Activated CD4-positive, alpha-beta T cell treated with anti-CD3 and anti-CD28 coated beads, Interleukin-2, amount 50 U/mL, for 16 hours (primary cell): ENCODE measurements at places on chromosomes 16 and 17.

DNA sequence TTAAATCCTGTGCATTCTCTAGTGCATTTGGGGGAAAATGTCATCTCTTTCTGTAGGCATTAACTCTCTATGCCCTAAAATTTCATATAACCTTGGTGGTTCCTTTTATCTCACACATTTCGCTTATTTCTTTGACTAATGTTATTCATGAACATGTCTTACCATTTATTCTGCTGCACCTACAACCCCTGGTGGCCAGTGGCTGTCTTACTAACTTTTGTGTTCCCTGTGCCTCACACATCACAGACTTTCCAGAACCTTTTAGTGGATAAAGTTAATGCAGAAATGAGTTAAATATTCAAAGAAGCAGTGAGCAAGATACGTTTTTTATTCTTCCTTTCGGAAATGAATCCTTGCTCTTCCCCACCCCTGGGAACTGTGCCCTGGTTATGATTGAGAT, 111.9 kb downstream of the CDH13 start:
- no peak for DNase-seq

DNA sequence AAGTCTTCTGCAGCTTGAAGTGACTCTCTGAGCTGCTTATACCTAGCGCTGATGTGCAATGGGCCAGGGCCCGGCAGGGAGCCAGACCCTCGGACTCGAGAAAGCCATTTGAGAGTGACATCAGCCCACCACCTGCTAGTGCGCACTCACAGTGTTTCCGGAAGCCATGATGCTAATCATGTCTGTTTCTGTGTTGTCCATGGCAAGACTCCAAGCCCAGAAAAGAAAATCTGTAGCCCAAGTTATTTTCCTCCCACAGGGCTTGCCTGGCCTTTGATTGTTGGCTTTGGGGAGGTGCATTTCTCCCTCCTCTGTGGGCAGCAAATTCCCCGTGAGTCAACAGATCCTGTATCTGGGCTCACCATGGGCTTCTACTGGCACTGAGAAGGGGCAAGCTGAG, 1.8 kb upstream of the CDRT4 start:
- no peak for DNase-seq

DNA sequence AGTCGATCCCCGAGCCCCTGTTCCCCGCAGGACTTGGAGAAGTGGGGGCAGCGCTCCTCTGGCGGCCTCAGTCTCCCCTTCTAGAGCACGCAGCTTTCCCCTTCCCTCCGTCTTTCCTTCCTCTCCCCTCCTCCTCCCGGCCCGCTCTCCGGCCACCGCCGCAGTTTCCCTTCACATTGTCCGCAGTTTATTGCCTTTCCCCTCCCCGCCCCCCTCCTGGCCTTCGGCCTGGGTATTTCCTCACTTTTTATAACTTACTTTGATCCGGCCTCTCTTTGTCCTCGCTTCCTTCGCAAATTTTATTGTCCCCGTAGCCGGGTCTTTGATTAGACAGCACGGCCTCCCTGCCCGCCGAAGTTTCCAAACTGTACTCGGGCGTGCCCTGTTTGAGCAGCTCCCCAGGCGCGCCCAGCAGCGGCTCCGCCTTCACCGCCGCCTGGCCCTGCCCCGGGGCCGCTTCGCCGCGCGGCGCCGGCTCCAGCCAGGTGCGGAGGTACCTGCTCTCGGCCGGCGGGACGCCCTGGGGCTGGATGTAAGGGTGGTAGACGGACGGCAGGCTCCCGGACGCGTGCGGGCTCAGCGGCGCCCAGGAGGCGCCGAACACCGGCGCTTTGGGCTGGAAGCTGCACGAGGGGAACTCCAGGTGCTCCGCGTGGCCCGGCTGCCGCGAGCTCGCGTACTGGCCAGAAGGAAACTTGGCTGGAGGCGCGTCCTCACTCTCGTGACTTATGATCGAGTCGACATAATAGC, 488 bp downstream of the HOXB9 start:
- DNase-seq, result no peak

DNA sequence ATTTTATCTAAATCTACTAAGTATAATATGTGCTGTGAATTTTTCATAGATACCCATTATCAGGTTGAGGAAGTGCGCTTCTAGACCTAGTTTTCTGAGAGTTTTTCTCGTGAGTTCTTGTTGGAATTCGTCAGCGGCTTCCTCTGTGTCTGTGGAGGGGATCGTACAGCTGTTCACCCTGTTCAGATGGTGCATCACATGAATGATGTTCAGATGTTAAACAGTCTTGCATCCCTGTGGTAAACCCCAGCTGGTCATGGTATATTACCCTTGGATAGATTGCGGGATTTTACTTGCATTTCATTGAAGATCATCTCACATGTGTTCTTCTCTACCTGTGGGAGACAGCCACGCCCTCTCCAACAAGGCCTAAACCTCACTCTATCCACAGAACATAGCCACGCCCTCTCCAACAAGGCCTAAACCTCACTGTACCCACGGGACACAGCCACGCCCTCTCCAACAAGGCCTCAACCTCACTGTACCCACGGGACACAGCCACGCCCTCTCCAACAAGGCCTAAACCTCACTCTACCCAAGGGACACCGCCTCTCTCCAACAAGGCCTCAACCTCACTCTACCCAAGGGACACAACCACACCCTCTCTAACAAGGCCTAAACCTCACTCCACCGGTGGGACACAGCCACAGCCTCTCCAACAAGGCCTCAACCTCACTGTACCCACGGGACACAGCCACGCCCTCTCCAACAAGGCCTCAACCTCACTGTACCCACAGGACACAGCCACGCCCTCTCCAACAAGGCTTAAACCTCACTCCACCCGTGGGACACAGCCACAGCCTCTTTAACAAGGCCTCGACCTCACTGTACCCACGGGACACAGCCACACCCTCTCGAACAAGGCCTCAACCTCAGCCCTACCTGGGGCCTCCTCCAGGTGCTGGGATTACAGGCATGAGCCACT, 180.2 kb upstream of the CHMP6 start:
- peak; percentile 21 for DNase-seq

- no peak for DNase-seq
These were observed 27.1 kb upstream of the SSTR5 start for GRCh38 chr16:1045310-1045992.

- peak; percentile 70 for DNase-seq
These were observed 2.4 kb upstream of the USP36 start for GRCh38 chr17:78842881-78843565.

GRCh38 chr17:64017381-64017980, 3.0 kb downstream of the ICAM2 start:
- DNase-seq, result no peak

- DNase-seq, result peak; percentile 54
These were observed 14.0 kb downstream of the ERN1 start for GRCh38 chr17:64115822-64116534.

DNA sequence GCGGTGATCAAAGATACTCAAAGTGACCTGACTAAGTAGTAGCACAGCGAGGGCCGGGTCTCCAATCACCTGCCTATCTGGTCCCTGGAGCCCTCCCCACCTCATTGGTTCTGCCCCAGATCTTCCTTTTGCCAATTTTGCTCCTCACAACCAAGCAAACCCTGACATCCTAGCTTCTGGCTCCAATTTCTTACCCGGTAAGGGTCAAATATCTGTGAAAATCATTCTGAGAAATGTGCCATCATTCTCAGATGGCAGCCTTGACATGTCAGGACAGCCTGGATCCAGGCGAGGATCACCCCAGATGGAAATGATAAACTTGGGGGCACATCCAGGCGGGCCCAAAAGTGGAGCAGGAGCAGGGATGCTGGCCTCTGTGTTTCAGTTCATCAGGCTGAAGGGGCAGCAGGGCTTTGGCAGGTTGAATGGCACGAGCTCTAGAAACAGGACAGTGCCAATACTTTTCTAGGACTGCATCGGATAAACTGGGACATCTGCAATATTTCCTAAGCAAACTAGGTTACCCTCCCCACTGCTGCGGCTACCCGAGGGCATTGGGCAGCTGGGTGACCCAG, 83.9 kb downstream of the SHISA6 start:
- no peak for DNase-seq

- no peak for DNase-seq
These were observed 137.4 kb upstream of the COX10 start for GRCh38 chr17:13931800-13932460.

GRCh38 chr16:81333356-81333755, 18.6 kb downstream of the GAN start:
- no peak for DNase-seq

GRCh38 chr17:79543531-79543930, 67.3 kb downstream of the RBFOX3 start:
- DNase-seq, result no peak

- DNase-seq, result no peak
These were observed 877.4 kb upstream of the GOT2 start for GRCh38 chr16:59611556-59611955.

- no peak for DNase-seq
These were observed 3.0 kb upstream of the NRN1L start for GRCh38 chr16:67881621-67882161.

GRCh38 chr17:74951680-74952421, 16.2 kb downstream of the OTOP3 start:
- DNase-seq, result no peak

GRCh38 chr17:55450232-55450825, 28.7 kb upstream of the MMD start:
- DNase-seq, result no peak

GRCh38 chr17:42680331-42680808, 1.3 kb downstream of the CCR10 start:
- no peak for DNase-seq

GRCh38 chr17:50534222-50534978, 1.9 kb downstream of the EPN3 start:
- DNase-seq, result no peak

GRCh38 chr17:27552276-27552732, 78.7 kb upstream of the LGALS9 start:
- DNase-seq, result no peak

DNA sequence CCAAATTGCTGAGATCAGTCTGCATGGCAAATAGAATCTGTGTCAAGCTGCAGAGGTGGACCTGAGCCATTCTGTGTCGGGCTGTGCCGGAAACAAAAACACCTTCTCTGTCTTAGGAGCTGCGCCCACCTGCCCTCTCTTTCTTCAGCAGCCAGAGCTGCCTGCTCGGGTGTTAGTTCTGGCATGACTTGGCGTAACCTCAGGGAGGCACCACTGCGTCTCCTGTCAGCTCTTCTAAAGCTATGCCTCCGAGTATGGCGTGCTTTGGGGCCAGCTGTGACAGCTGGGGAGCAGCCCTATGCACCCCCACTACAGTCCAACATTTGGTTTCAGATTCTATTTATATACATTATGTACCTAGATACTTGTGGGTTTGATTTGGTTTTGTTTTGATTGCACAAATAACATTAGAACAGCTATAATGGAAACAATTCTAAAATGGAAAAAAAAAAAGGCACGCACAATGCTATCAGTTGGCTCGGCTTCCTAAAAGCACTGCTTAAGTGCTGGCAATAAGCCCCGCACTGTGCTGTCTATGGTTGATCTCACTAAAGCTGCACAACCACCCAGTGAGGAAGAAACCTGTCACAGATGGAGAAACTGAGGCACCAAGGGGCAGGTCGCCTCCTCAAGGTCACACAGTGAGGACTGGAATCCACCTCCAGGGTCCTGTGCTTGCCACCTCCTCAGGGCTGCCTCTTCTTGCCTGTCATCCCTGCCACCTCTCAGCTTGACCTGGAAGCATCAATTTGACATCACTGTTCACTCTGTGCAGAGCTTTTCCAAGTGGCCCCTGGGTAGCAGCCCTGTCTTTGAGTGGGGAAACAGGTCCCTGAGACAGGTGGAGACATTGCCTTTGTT, 18.7 kb upstream of the ADGRG1 start:
- DNase-seq, result peak; percentile 97

DNA sequence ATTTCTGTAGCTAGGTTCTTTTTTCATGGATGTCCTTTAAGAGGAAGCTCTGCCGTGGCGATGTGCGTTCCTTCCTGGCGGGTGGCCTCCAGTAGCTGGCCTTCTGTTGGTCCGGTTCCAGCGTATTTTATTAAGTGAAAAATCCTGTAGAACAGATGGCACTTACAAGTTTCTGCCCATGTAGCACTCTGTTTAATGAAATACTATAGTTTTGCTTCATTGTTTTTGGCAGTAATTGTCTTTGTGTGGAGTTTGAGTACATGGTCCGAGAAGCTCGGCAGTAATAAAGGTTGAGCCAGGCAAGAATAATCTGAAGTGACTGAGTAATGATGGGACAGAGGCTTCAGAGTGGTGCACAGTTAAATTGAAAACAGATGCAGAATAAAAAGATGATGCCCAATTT, 20.4 kb downstream of the USP10 start:
- no peak for DNase-seq

DNA sequence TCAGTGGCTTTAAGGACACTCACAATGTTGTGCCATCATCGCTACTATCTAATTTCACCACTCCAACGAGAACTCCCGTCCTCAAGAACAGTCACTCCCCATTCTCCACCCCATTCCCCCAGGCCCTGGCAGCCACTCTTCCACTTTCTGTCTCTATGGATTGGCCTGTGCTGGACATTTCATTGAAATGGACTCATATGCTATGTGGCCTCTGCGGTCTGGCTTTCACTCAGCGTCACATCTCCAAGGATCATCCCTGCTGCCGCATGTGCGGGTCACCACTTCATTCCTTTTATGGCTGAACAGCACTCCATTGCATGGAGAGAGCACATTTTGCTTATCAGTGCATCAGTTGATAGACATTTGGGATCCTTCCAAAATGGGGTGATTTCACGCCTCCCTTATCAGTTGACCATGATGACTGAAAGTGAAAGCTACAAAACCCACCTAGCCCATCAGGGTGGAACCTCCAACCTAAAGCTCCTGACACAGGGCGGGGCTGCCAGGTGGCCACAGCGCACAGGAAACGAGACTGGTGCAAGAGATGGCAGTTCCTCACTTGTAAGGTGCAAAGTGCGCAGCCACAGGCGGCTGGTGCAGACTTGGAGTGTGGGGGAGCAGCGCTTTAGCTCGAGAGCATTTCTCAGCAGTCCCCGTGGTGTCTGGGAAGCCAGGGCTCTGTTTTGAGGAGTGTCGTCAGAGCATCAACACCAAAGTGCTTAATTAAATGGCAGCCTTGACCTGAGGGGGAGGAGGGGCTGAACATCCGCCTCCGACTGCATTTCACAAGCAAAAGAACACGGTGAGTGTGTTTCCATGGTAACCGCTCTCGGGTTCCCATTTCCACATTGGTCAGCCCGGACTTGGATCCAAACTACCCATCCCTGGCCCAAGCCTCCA, 23.8 kb downstream of the COTL1 start:
- peak; percentile 94 for DNase-seq

- DNase-seq, result no peak
These were observed 168.6 kb downstream of the CNTNAP4 start for GRCh38 chr16:76445815-76446214.

DNA sequence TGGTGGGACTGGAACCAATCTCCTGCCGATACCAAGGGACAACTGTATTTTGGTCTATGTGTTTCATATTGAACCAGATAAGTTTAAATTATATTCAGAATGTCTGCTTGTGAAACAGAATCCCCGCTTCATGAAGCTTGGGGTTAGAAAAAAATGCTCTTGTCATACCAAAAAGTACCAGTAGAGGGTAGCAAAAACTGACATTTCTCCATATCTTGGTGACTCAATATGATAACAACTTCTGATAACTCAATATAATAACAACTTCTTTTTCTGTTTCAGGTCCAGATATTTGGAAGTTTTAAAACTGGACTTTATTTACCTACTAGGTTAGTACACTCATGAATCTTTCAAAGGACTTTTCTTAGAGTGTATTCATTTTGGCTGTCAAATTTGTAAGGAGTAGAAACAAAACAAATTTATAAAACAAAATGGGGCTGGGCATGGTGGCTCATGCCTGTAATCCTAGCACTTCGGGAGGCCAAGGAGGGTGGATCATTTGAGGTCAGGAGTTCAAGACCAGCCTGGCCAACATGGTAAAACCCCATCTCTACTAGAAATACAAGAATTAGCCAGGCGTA, 52.3 kb upstream of the ADCY7 start:
- DNase-seq, result peak; percentile 68

GRCh38 chr17:64066716-64067115, 46.3 kb upstream of the ICAM2 start:
- DNase-seq, result peak; percentile 54

GRCh38 chr16:68704232-68704867, 32.7 kb upstream of the CDH1 start:
- DNase-seq, result peak; percentile 70
